ENCODE measurements at places on chromosomes 7 and 10.

DNA sequence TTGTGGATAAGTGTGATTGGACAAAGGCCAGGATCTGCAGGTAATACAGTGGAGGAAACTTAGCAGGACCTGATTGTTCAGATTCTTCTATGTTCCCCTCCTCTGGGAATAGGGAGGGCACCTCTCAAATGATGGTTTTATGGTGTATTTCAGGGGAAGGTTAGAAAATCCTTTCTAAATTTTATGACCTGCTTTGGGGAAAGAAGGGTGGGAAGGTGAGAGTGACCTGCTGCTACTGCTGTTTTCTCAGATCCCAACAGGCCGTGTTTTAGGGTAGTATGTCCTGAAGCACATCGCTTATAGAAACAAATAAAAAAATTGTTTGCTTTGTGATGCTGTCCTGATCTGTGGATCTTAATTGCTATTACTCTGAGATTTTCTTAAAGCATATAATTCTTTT lies 404.1 kb upstream of the GALNT17 start:
- no peak for DNase-seq

GRCh38 chr7:154862153-154862791 lies 140.7 kb downstream of the PAXIP1 start:
- DNase-seq = no peak

- no peak for DNase-seq
Measured at GRCh38 chr10:128657548-128657947, 531.3 kb upstream of the MKI67 start.

- DNase-seq = no peak
Measured at GRCh38 chr10:17820943-17821342, 11.8 kb downstream of the MRC1 start.

DNA sequence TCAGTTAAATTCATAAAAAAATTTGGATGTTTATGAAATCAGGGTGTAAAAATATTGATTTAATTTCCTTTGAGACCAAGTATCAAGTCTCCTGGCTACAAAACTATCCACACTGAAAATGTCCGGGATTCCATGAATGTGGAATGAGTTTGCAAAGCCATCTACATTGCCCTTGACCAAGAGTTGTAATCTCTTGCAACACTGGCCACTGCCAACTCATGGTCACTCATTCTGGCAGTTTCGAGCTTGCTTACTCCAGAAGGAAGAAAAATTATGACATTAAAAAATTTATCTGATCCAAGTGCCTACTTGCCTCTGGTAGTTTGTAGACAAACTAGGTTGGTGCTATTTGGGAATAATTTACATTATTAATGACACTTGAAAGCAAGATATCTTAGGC lies 84.2 kb downstream of the NPY start:
- no peak for DNase-seq

- DNase-seq = no peak
Measured at GRCh38 chr7:128172963-128173362, 68.1 kb upstream of the LEP start.

DNA sequence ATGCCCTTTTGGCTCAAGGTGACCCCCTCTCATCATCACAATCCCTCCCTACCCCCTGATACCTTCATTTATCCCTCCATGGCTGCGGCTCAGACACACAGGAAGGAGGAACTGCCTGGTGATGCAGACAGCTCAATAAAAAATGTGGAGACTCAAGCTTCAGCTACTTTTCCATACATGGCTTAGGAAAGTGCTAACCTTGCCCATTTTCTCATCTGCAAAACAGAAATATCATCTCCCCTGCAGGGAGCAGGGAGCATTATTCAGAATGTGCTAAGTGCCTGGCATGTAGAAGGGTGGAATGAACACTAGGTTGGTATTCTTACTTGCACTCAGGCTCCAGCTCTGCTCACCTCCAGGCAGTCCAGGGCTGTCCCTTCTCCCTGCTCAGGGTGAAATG lies 23.8 kb downstream of the CXCL12 start:
- no peak for DNase-seq

- no peak for DNase-seq
Measured at GRCh38 chr10:30158325-30158960, 99.1 kb upstream of the JCAD start.

DNA sequence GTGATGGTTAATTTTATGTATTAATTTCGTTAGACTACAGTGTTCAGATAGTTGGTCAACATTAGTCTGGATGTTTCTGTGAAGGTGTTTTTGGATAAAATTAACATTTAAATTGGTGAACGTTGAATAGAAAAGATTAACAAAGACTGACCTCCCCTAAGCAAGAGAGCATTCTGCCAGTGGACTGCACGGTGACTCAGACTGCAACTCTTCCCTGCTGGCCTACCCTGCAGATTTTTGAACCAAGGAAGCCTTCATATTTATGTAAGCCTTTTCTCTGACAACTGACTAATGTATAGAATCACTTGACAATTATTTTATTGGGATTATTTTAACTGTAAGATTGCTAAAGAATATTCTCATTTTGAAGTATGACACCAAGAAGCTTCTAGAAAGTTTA lies 7.9 kb upstream of the ZNF248 start:
- no peak for DNase-seq

DNA sequence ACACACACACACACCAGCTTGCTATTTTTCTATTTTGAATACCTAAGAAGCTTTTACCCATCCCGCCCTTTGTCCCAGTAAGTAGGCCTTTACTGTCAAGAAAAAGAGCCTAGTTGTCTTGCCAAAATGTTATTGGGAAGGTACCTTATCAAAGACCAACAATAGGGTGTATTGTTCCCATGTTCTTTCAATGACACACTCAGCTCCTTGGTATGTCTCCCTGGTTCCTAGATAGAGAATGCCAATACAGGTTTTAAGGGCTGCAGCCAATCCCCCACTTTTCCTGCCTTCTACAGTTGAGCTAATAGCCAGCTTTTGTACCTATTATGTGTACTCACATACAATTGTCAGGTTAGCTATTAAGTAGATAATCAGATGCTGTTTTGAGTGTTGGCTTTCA lies 92.0 kb upstream of the LRRTM3 start:
- no peak for DNase-seq

- no peak for DNase-seq
Measured at GRCh38 chr7:148367731-148368475, 222.7 kb upstream of the C7orf33 start.

- no peak for DNase-seq
Measured at GRCh38 chr7:43700646-43701499, 28.4 kb downstream of the COA1 start.

GRCh38 chr7:121305109-121305508 lies 23.7 kb upstream of the WNT16 start:
- no peak for DNase-seq

GRCh38 chr7:115679976-115680375 lies 350.6 kb downstream of the TFEC start:
- peak; percentile 38 for DNase-seq

DNA sequence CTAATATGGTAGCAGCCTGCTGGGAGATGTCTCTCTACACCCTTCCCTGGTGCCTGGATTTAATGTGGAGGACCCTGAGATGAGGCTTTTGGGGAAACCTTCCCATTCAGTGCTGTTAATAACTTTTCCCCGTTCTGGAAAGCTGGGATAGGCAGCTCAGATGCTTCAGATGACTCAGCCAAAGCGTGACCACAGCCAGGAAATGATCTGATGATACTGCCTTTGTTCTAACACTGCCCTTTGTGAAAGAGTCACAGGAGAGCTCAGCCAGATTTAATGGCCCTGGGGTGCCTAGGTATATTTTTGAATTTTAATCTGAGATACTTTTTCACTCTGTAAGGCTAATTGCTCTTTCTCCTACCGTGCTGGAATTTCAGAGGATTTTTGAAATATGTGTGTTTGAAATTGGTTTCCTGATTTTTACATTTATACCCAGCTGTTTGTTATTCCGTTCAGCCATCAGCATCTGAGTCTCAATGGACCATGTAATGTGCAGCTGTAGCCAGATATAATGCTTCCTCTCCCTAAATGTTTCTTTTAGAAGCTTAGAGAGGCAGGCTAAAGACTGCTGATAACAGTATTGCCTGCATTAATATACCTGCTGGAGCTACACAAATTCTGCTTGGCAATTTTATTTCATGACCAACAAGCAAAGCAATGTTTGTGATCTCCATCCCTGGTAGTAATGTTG lies 17.8 kb downstream of the CELF2 start:
- no peak for DNase-seq

- no peak for DNase-seq
Measured at GRCh38 chr10:102090772-102091171, 25.6 kb downstream of the HPS6 start.

GRCh38 chr10:1643908-1644179 lies 93.5 kb downstream of the ADARB2 start:
- no peak for DNase-seq

DNA sequence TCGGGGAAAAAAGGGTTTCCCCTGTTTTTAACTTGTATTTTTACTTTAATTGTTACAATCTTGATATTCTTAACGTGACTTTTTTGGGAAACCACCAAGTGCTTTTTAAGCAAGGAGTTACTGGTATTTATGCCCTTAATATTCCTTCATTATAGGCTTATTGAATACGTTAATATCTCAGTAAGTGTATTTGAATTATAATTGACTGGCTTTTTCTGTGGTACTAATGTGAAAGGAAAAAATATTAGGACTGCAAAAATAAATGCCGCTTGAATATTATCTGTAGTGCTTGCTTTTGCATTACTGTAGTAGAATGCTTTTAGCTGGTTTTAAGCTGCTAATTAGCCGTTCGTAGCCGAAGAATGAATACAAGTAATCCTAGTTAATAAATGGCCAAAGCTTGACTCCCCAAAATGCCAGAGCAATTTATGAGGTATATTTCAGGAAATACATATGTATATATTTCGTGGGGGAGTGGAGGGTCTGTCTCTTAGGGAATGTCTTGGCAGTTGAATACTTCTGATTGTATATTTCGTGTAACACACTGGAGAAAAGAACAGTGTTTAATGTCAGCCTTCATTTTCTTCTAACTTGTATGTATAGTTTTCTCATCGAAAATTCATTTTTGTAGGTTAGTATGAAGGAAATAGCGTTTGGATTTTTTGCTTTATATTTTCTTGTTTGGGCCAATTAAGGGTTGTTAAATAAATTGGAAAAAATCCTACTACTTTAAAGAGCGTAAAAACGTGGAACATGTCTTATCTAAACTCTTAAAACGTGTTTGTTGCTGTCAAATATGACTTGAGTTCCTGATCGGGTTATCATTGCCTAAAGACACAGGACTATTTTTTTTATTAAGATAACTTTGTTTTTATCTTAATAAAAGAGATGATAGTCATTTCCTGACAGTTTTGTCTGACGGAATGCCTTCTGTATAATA lies 1.5 kb downstream of the PDCD4 start:
- no peak for DNase-seq

All from HCT116 (cell line).